ENCODE measurements at places on chromosomes 12 and 14. TPM values are rescaled to one million over a fixed set of nuclear protein-coding genes. Genes with fewer than 3 reads are reported as not detected.
A peak's percentile ranks its signal among the peaks of the same experiment; 100 is the strongest.

The CDC42BPB gene
- total RNA-seq, result 121 TPM

The SLC39A9 gene
- 44.3 TPM for total RNA-seq

The KIF5A gene
- 2.7 TPM for total RNA-seq

The SMIM41 gene
- 1.8 TPM for total RNA-seq

The LRP6 gene
- 41.5 TPM for total RNA-seq

The ATN1 gene
- total RNA-seq, result 163 TPM

The NAV3 gene
- 11.6 TPM for total RNA-seq

GRCh38 chr14:65228956-65229747 is 126.8 kb upstream of the MAX start:
- H3K4me1 ChIP-seq, result no peaks in the 10 kb centered on the region
- no peaks in the 10 kb centered on the region for H3K27me3 ChIP-seq
- no peak for DNase-seq
- peak overlapping the region; percentile 69 for H3K4me3 ChIP-seq

- no peak for DNase-seq
- H3K27ac ChIP-seq, result no peak overlapping the region
- H3K36me3 ChIP-seq, result no peaks in the 10 kb centered on the region
- H3K27me3 ChIP-seq, result no peaks in the 10 kb centered on the region
These were observed 1399.1 kb downstream of the LRFN5 start for GRCh38 chr14:43005807-43006206.

DNA sequence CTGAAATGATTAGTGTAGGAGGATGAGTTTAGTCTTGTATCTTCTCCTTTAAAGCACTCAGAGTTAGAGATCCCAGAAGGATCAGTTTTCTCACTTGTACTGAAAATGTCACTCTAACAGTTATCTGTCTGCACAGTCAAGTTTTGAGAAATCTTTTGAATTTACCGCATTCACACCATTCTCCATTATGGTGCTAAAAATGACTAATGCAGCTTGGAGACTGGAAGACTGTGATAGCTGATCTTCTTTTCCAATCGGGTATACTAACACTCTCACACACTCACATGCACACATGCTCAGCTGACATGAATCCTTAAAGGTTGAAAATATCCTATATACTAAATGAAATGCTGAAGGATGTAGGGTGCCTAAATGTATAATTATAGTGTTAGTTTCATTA is 65.8 kb downstream of the SLC15A5 start:
- H3K27me3 ChIP-seq, result no peaks in the 10 kb centered on the region
- H3K4me1 ChIP-seq, result no peaks in the 10 kb centered on the region
- no peak overlapping the region for H3K27ac ChIP-seq
- no peaks in the 10 kb centered on the region for H3K36me3 ChIP-seq

DNA sequence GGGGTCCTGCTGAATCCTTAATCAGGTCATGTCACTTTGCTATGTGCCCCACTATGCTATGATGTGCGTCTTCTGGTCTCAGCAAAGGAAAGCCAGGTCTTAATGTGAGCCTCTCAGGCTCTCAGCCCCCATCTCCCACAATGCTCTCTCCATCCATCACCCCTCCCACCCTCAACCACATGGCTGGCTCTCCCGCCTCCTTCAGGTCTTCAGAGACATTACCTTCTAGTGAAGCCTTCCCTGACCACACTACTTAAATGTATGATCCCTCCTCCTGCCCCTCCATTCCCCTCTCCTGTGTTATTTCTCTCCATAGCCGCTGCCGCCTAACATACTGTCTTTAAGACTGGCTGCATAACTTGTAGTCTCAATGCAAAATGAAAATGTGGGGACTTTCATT is 50.5 kb downstream of the KRT80 start:
- no peak for DNase-seq
- no peak overlapping the region for H3K27ac ChIP-seq
- H3K36me3 ChIP-seq, result no peaks in the 10 kb centered on the region
- no peaks in the 10 kb centered on the region for H3K4me1 ChIP-seq
- H3K4me3 ChIP-seq, result no peak overlapping the region

DNA sequence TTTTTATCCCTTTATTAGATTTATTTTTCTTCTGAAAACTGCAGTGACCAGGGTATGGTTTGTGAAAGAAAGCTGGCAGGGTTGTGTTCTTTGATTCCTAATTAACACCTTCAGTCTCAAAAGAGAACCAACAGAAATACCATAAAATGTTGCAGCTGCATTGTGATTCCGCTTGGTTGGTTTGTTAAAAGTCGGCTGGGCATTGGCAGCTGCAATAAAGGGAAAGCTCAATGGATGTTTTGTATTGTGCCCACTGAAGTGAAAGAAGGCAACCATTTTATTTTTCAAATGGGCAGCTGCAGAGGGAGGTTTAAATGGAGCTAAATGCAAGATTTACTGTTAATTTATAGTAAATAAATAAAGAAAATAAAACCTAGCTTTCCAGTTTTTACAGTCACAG is 16.7 kb downstream of the LGR5 start:
- H3K36me3 ChIP-seq, result no peaks in the 10 kb centered on the region
- no peak overlapping the region for H3K27ac ChIP-seq
- DNase-seq, result no peak
- no peak overlapping the region for H3K4me3 ChIP-seq
- H3K27me3 ChIP-seq, result no peaks in the 10 kb centered on the region

DNA sequence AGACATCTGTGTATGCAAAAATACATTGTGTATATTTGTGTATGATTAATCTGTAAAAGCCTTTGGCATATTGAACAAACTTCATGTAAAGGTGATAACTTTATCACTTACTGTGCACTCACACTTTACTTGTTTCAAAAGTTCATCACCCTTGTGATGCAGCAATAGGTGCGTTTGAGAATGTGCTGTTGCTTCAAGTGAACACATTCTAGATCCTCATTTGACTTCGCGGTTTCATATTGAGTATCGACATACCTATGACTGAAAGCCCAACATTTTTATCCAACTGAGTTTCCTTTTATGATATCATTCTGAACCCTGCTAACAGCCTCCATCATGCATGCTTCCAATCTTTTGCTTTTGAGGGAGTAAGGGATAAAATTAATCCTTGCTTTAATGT is 1086.9 kb downstream of the TMEM121 start:
- H3K4me1 ChIP-seq, result no peaks in the 10 kb centered on the region
- no peaks in the 10 kb centered on the region for H3K27me3 ChIP-seq
- H3K36me3 ChIP-seq, result no peaks in the 10 kb centered on the region
- no peak overlapping the region for H3K27ac ChIP-seq

DNA sequence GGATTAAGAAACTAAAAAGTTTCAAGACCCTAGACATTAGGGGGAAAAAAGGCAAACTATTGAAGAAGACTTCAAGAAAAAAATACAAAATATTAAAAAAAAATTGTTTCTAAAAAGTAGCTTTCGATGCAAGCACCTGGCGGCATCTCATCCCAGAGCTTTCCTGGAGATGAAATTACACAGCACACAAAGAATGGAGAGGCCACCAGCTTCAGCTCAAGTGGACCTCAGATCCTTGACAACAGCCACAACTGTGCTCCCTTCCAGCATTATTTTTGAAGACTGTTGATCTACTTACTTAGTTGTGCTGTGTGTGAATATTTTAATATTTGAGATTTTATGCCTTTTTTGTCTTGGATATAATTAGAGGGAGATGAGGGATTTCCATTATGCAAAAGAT is 479.0 kb downstream of the GLT1D1 start:
- no peaks in the 10 kb centered on the region for H3K27me3 ChIP-seq
- H3K4me3 ChIP-seq, result no peak overlapping the region
- DNase-seq, result no peak
- no peaks in the 10 kb centered on the region for H3K36me3 ChIP-seq
- no peak overlapping the region for H3K27ac ChIP-seq

GRCh38 chr14:93941293-93941910 is 14.3 kb downstream of the FAM181A start:
- DNase-seq, result peak; percentile 30
- peaks cover 59% of the 10 kb centered on the region for H3K36me3 ChIP-seq
- H3K4me3 ChIP-seq, result no peak overlapping the region
- H3K27me3 ChIP-seq, result no peaks in the 10 kb centered on the region

Data from thoracic aorta (tissue), 2 donors.